Stimulated activated CD4-positive, alpha-beta T cell treated with anti-CD3 and anti-CD28 coated beads, Interleukin-1b, Interleukin-23, amount 100 ng/mL, for 4 hours (primary cell): ENCODE measurements at places on chromosomes 3 and 15.

GRCh38 chr3:52827866-52828376, 2.6 kb downstream of the ITIH4 start:
- no peak for DNase-seq

GRCh38 chr3:90032980-90033641, 925.7 kb downstream of the EPHA3 start:
- no peak for DNase-seq

- DNase-seq = no peak
These were observed 38.4 kb upstream of the TRAK1 start for GRCh38 chr3:42052484-42053351.

- DNase-seq = peak; percentile 60
These were observed 101.5 kb downstream of the FBLN2 start for GRCh38 chr3:13650210-13651056.

GRCh38 chr3:10515396-10515795, 10.0 kb upstream of the ATP2B2 start:
- DNase-seq = no peak

GRCh38 chr15:68559345-68560310, 19.2 kb upstream of the CORO2B start:
- peak; percentile 71 for DNase-seq

DNA sequence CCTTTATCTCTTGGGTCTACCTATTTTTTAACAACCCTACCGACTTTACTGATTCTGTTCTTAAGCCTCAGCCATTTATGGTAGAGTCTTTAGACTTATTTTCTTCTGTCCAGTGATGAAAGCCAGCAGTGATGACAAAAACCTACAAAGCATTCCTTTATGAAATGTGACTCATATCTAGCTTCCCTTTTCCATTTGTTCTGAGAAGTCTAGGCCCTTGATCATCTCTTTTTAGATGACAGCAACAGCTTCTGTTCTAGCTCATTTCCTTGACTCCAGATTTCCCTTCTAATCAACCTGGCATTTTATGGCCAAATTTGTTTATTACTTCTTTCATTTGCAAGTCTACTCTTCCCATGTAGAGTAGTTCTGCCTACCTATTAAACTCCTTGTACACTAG, 36.1 kb downstream of the CFAP44 start:
- DNase-seq = no peak

GRCh38 chr3:120801484-120801883, 58.9 kb downstream of the GTF2E1 start:
- no peak for DNase-seq

DNA sequence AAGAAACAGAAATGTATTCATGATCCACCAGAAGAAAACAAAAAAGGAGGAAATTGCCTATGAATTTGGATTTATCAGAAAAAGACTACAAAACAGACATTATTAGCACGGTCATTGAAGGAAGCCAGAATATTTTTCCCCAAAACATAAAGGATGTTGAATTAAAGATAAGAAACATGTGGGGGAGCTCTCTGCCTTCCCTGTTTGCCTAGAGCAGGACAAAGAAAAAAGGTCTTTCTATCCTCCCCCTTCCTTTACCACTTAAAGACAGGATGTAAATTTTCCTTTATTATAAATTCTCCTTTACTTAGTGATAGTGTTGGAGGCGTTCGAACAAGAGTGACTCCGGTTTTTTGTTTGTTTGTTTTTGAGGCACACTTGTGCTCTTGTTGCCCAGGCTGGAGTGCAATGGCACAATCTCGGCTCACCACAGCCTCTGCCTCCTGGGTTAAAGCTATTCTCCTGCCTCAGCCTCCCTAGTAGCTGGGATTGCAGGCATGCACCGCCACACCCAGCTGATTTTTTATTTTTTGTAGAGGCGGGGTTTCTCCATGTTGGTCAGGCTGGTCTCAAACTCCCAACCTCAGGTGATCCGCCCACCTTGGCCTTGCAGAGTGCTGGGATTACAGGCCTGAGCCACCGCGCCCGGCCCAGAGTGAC, 14.9 kb upstream of the RPN1 start:
- no peak for DNase-seq

DNA sequence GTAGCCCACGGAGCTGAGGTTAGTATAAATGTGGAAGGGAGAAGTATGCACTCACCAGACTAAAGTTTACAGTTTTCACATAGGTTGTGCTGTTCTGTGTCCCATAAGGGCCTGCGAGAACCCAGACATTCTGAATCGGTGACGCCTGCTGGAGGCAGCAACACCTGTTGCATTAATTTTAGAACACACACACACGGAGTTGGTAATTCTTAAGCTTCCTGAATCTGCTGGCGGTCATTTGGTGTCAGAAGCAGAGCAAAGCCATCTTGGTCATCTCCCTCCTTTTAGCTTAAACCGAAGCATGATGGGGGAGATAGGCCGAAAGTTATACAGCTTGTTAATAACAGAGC, 41.1 kb upstream of the AP3B2 start:
- DNase-seq = no peak

GRCh38 chr15:71757741-71758530, 52.4 kb upstream of the NR2E3 start:
- DNase-seq = no peak

GRCh38 chr15:64597477-64597822, 137.1 kb downstream of the ZNF609 start:
- no peak for DNase-seq

GRCh38 chr3:42530073-42530472, 27.6 kb downstream of the VIPR1 start:
- no peak for DNase-seq

GRCh38 chr15:38085931-38086568, 151.6 kb downstream of the TMCO5A start:
- no peak for DNase-seq

- no peak for DNase-seq
These were observed 147.5 kb downstream of the AKAP13 start for GRCh38 chr15:85527895-85528294.

GRCh38 chr3:120198305-120198878, 86.6 kb downstream of the GPR156 start:
- DNase-seq = no peak

DNA sequence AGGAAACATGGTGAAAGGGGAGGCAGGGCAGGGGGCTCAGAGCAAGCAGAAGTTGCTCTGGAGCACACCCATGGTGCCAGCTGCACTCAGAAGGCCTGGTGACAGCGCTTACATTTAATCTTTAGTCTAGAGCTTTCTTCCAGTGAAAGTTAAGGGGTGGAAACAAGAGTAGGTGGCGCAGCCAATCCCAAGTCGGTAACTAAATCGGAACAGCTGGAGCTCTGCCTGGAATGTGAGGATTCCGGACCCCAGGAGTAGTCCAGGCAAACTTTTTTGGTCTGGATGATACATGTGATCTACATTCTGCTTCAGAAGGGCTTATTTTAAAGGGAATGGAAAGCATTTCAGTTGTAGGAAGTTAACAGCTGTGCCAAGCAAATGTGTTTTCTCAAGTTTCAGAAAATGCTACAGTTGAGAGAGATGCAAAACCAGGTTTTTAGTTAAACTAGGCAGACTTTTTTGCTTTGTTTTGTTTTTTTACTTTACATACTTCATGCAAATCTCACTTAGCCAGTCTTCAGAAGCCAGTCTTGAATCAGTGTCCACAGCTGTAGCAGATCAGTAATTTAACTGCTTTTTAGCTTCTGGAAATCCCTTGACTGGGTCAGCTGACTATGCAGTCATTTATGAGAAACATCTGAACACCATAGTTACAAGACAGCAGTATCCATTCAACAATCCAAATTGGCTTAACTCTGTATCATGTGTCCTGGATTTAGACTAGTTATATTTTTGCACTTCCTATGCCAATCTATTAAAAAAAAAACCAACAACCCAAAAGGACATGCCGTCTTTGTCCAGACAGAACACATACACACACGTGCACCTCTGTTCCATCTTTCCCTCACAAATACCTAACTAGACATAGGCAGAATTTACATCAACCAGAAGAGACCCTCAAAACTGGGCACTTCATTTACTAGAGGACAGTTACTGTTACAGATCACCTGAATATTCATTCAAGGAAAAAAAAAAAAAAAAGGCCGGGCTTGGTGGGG, 33.2 kb downstream of the ZNF106 start:
- no peak for DNase-seq

DNA sequence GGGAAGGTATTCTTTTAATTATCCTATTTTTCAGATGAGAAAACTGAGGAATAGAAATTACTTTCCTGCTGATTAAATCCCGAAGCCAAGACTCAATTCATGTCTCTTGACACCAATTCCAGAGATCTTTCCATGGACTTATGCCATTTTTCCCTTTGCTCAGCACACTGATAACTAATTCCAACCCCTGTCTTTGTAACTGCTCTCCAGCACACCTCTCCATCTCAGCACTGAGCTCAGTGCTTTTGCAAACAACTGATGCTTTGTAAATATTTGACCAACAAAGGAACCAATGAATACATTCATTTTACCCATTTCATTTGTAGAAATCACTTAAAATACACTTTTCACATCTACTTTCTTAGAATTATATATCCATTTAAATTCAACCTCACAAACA, 249.1 kb downstream of the IL5RA start:
- no peak for DNase-seq

- DNase-seq = no peak
These were observed 155.4 kb upstream of the TPM1 start for GRCh38 chr15:62887113-62887570.

DNA sequence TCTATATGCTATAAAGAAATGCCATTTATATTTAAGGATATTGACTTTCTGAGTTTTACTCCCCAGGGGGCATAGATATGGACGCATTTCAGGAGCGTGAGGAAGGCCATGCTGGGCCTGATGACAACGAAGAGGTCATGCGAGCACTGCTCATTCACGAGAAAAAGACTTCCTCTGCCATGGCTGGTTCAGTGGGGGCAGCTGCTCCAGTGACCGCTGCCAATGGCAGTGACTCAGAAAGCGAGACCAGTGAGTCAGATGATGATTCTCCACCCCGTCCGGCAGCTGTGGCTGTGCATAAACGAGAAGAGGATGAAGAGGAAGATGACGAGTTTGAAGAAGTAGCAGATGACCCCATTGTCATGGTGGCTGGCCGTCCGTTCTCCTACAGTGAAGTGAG, 38.4 kb downstream of the GTF2E1 start:
- no peak for DNase-seq

DNA sequence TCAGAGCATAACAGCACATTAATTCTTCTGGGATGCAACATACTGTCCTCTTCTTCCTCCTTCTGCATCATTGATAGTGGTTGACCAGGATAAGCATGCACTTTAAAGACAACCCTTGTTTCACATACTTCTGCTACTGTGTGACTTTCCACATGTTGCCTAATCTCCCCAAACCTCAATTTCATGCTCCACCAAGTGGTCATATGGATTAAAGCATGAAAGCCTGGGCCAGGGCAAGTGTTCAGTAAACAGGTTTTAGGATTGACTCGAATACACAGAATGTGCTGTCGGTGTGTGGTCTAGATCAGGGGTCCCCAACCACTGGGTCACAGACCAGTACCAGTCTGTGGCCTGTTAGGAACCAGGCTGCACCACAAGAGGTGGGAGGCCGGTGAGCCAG, 22.5 kb upstream of the BFSP2 start:
- no peak for DNase-seq

GRCh38 chr15:47718497-47719437, 1.5 kb downstream of the SEMA6D start:
- DNase-seq = no peak

DNA sequence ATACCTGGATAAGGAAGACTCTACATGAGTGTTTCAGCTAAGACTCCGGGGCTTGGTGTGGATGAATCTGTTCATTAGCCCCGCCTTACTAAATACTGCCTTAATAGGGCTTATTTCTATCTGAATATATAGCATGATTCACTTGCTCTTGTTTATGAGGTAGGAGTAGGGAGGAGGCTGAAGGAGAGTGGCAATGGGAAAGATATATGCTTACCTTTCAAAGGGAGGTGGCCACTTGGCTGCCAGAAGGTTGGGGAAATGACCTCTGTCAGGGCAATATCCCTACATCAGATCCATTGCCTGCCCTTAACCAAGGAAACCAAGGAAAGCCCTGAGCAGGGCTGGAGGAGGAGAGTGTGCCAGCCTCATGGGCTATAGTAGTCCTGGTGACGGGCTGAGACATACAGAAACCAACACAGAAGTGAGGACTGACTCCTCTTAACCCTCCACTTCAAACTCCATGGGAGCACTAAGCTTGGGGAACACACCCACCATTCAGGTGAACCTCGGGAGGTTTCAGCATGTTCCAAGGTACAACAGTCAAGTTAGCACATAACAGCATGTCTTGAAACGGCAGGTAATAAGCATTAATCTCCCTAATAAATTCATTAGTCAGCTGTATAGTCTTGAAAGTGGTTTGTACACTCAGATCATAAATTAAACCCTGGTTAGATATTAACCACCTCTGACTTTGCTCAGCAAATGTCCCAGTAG, 80.1 kb downstream of the EOMES start:
- no peak for DNase-seq

DNA sequence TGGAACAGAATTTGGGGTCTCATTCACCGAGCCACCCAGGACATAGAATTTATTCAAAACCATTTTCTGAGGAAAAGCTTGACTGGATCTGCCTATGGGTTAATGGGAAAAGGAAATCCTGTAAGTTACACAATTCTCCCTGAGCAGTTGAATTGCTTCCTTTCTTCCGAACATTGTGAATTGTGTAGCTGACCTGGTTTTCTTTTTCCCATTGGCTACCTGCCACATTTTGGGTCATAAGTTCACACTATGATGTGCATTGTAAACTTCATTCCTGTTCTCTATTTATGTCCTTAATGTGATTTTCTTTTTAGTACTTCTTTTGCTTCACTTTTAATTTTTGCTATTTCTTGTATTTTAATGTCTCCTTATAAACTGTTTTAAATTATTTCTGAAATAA, 386.0 kb upstream of the LRRC3B start:
- no peak for DNase-seq

DNA sequence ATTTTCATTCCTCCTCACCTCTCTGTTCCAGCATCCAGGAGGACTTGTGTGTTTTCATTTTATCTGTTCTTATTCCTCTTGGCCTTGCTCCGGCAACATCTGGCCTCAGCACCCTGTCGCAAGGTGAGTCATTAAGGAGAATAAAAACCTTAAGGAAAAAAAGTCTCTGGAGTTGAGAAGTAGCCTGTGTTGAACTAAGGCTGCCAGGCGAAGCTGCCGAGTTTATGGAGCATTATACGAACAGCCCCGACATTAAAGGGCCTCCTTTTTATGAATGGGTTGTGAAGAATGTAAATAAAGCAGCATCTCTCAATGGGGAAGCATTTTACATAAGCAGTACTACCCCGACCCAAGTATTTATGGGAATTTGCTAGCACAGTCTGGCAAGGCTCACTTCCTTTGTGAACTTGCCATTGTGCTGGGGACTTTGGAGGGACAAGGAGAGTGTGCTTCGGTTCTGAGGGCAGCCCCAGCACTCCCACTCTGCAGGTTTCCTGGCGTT, 4.7 kb downstream of the BAHD1 start:
- DNase-seq = no peak
